CD4-positive, CD25-positive, alpha-beta regulatory T cell (primary cell): ENCODE measurements at places on chromosomes 1 and 21. TPM values are rescaled to one million over a fixed set of nuclear protein-coding genes. Genes with fewer than 3 reads are reported as not detected.

The ZZZ3 gene
- 39.4 TPM for polyA plus RNA-seq

The AMY2B gene
- polyA plus RNA-seq, result 1.4 TPM

The FAM131C gene
- not detected for polyA plus RNA-seq

The DNAH14 gene
- 0.02 TPM for polyA plus RNA-seq
